ENCODE measurements at places on chromosomes 13 and 19.

GRCh38 chr13:74243637-74244526, 109.7 kb upstream of the KLF12 start:
- DNase-seq = no peak

- DNase-seq = no peak
These were observed 1504.5 kb upstream of the PCDH20 start for GRCh38 chr13:62920159-62920558.

GRCh38 chr13:39317291-39317690, 279.0 kb downstream of the NHLRC3 start:
- DNase-seq = no peak

DNA sequence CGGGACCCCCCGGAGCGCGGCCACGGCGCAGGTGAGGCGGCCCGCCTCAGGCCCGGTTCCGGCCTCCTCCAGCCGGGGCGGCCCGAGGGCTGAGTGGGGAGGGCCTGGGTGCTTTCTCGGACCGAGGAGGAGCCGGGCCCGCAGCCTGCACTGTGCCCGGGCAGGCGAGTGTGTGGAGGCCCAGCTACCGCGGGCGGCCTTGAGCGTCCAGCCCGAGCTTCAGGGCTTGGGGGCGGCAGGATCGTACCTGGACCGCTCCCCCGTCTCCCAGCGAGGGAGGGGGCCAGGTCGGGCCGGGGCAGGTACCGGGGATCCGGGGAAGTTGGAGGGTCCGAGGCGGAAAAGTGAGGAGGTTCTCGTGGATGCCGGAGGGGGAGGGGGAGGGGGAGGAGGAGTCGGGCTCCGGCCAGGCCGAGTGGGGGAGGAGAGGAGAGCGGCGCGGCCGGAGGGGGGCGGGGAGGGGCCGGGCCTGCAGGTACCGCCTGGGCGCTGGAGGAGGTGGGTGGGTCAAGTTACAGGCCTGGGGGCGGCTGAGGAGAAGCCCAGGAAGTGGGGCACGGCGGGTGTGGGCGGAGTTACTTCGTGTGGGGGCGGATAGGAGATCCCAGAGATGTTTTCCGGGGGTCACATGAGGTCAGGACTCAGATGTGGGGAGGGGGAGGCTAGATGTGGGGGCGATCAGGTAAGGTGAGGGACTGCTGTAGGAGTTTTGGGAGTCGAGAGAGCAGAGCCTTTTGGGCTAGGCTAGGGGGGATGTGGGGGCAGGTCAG, 545 bp downstream of the NACC1 start:
- DNase-seq = peak; percentile 64

DNA sequence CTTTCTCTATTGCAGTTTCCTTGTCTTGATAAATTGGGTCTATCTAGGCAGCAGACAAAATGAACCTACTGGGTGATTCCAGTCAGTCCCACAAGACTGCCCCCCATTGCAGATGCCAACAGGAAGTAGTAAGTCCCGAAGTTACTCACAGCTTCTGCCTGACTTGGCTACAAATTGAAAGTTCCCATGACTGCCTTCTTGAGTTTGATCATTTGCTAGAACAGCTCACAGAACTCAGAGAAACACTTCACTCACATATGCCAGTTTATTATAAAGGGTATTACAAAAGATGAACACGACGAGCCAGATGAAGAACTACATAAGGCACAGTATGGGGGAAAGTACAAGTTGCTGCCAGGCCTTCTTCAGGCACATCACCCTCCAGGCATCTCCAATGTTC, 50.0 kb downstream of the TEX26 start:
- DNase-seq = no peak

GRCh38 chr19:34120846-34121639, 51.3 kb upstream of the LSM14A start:
- peak; percentile 52 for DNase-seq

DNA sequence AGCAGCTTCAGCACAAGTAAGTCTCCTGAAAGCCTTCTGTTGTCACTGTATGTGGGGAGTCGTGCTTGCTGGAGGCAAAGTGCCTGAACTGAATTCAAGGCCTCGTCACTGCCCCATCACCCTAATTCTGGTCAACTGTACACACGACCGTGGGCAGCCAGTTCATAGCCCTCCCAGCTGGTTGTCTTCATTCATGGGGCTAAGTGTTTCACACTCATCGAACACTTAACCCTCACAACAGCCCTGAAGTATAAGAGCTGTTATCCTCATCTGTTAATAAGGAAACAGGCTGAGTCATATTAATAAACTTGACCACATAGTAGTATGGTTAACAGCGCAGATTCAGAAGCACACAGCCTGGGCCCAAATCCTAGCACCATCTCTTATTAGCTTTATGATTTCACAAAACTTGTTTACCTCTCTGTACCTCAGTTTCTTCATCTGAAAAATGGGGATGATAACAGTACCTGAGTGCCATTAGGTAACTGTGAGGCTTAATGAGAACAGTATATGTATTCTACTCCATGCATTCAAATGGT, 66.7 kb downstream of the CDADC1 start:
- DNase-seq = no peak

GRCh38 chr13:19862481-19863313, 752 bp downstream of the ZMYM5 start:
- peak; percentile 63 for DNase-seq

GRCh38 chr13:103102482-103102881, 36.3 kb upstream of the SLC10A2 start:
- DNase-seq = no peak

Measured in activated T-cell treated with anti-CD3 and anti-CD28 coated beads, Interleukin-2, amount 50 U/mL, for 72 hours (primary cell).